ENCODE measurements at places on chromosomes 3 and 15.
A peak's percentile ranks its signal among the peaks of the same experiment; 100 is the strongest.

- peak; percentile 31 for DNase-seq
These were observed 33.5 kb upstream of the MFSD1 start for GRCh38 chr3:158768361-158768787.

DNA sequence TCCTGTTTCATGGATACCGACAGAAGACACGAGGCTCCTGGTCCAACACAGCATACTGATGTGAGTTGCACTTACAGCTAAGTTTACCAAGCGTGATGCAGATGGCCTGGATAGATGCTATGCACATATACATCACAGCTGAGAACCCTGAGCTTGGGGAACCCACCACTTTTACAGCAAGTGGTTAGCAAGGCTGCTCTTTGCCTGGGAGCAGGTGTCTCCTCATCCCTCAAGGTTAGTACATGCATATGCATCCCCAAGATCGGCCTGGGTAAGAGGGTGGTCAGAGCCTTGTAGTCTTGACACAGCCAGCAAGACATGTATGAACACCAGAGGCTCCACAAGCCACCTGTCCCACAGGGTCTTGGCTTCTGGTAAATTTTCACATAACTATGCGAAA, 28.3 kb downstream of the LRRC2 start:
- no peak for DNase-seq

DNA sequence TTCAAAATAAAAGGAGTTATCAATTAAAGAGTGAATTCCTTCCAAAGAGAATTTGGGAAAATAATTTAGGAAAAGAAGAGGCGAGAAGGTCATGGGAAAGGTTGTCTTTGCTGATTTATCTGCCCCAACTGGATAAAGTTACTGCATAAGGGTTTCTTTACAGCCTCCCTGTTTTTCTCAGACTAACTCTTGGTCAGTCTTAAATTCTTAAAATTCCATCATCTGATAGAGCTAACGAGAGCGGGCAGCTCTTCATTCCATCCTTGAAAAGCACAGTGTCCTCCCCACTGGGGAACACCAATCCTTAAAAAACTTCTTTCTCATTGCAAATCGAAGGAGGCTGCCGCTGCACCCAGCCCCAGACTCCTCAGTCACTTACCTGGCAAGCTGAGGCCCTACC, 107.2 kb downstream of the PGPEP1L start:
- DNase-seq: peak; percentile 29

DNA sequence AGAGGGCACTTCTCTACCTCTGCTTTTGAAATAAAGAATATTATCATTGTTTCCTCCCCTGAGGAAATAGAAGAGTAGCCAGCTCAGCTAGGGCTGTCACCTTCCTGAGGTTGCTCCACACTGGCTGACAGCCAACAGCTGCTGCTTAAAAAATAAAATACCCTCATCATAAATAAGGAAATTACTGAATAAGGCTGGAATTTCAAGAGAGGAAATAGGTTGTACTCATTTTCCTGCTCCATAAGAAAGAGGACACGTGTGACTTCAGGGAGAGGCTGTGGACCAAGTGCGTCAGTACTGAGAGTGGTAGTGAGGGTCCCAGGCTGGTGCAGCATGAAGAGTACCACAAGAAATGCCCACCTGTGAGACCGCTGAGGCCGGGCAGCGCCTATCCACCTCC, 8.1 kb upstream of the C2CD4B start:
- no peak for DNase-seq

GRCh38 chr15:29925227-29926082, 103.2 kb upstream of the TJP1 start:
- DNase-seq: peak; percentile 76

DNA sequence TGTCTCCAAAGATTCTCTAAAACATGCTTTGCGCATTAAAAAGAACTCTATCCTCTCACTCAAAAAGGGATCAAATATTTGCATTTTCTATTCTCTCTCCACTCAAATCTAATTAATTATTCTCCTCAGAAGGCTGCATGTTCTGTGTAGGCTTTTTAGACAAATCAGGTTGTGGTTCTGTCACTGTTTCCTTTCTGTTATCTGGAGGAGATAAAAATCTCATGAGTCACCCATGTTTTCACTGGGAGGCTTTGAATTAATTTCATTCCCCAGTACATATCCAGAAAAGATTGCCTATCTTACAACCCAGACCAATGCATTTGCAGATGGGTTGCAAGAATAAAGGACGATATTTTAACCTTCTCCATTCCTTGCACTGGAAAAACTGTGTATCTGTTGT, 446.5 kb downstream of the GRM7 start:
- DNase-seq: no peak

GRCh38 chr3:183044547-183045229, 54.6 kb downstream of the MCCC1 start:
- DNase-seq: no peak

- DNase-seq: peak; percentile 14
These were observed 52.1 kb downstream of the TGFBR2 start for GRCh38 chr3:30658328-30659052.

DNA sequence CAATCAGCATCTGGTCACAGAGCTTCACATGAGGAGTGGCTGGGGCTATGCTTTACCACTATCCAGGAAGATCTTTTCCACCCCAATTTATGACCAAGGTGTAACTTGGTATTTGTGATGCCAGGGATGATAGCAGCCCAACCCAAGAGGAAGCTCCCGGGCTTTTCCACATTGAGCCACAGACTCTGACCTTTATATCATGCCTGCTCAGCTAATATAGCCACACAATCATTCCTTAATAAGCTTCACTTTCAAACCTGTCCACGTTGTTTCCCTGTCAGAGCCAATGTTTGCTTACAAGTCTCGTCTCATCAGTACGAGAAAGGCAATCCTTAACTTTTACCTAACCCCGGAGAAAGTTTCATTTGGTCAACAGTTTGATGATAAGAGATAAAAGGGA, 330.9 kb downstream of the SHQ1 start:
- DNase-seq: no peak

GRCh38 chr15:101526021-101526420, 36.5 kb upstream of the PCSK6 start:
- DNase-seq: no peak

- no peak for DNase-seq
These were observed 82.2 kb upstream of the SLC6A1 start for GRCh38 chr3:10910367-10910766.

GRCh38 chr3:116253511-116253910, 191.8 kb downstream of the LSAMP start:
- DNase-seq: no peak
